ENCODE measurements at places on chromosomes 1 and 21.

- no peak for DNase-seq
Measured at GRCh38 chr1:57485643-57486042, 61.8 kb upstream of the DAB1 start.

DNA sequence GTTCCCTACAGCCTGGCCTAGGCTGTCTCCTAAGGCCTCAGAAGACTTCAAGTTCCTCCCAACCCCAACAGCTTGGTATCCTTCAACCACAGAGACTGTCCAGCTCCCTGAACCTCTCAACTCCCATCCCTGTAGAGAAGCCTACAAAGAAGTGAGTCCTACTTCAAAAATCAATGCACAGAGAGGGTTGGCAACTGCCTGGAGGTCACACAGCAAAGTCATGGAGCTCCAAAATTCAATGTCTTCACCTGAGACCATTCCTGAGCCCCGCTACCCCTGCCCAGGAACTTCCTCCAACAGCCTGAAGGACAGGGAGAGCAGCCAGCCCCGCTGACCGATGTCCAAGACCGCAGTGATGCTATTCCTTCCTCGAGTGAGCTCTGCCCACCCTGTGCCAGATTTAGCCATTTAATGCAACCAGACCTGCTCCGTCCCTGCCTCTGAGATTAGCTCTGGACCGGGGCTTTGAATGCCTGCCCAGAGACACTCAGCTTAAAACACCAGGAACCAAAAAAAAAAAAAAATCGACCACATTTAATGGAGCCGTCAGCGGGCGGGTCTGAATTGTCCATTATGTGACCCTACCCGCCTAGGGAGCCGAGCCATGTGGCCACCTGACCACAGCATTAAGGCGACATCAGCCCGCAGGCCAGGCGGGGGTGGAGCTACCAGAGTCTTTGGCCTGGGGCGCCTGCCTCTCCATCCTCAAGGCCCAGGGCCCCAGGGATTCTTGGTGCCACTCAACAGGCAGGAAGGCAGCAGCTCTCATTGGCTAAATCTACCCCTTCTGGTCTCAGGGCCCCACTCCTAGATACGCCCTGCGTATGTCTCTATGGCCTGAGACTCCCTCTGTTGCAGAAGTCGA lies 148.6 kb downstream of the SYF2 start:
- DNase-seq: no peak

DNA sequence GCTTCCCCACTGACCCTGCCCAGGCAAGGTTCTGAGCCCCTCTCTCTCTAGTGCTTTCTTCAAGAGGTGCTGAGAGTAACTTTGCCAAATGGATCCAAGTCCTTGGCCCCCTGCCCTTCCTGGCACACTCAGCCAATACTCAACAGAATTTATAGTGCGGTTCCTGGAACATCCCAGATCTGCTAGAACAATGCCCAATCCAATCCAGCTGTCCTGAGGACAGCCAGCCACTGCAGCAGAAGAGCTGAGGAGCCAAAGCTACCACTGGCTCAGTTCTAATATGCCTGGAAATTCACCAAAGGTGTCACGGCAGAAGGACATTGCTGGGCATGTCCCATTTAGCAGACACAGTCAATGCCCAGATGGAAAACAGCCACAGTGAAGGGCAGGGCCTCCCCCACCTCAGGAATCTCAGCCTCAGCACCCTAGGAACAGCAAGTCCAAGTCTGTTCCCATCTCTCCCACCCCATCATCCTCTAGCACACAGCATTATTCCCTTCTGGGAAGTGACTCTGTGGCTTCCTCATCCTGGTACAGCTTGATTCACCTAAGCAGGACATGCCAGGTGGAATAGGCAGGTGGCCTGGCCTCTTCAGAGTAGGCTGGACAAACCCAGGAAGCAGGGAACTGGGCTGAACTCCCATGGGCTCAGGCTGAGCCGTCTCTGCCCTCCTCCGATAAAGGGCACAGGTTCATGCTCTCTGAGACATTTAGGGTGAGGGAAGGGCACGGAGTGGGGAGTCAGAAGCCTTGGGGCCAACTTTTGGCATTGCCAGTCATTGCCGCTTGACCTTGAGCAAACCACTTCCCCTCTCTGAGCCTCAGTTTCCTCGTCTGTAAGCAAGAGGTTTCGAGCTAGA lies 24.6 kb downstream of the PMVK start:
- no peak for DNase-seq

DNA sequence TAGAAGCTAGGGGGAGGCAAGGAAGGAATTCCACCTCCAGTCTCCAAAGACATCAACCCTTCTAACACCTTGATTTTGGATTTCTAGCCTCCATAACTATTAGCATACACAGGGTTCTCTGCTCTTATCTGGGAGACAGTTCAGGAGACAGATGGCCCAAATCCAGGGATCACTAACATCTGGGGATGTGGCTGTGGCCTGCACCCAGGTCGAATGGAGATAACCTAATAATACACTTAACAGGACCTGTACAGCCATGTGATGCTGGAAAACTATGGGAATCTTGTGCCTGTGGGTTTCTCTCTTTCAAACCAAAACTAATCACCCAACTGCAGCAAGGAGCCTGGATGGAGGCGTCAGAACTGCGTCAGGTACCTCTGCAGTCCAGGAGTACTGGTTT lies 47.6 kb downstream of the KIAA0319L start:
- DNase-seq: no peak

GRCh38 chr1:155974208-155975115 lies 3.9 kb downstream of the ARHGEF2 start:
- DNase-seq: peak; percentile 98

DNA sequence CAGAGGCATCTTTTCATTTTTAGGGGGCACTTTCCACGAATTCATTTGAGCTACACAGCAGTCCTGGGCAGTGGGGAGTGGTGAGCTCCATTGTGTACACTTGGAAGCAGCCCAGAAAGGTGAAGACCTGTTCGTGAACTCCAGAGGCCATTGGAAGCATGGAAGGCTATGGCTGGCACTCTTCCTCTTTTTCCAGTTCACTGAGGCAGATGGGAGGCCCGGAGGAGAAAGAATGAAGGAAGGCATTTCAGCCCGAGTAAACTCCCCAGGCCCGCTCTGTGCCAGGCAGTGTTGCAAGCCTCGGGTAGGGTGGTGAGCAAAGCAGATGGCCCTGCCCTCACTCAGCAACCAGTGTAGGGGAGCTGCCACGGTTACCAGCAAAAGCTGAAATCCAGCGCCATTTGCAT lies 673 bp upstream of the DHCR24 start:
- DNase-seq: no peak
